HepG2 (cell line): ENCODE measurements at places on chromosomes 4 and X. TPM values are rescaled to one million over a fixed set of nuclear protein-coding genes. Genes with fewer than 3 reads are reported as not detected.
A peak's percentile ranks its signal among the peaks of the same experiment; 100 is the strongest.

GRCh38 chr4:62018537-62018936 is 818.4 kb downstream of the ADGRL3 start:
- no peak overlapping the region for H3K4me3 ChIP-seq
- H3K36me3 ChIP-seq, result no peaks in the 10 kb centered on the region
- no peaks in the 10 kb centered on the region for H3K4me1 ChIP-seq

GRCh38 chr4:69881173-69881773 is 21.3 kb upstream of the SULT1E1 start:
- H3K36me3 ChIP-seq, result no peaks in the 10 kb centered on the region
- H3K27ac ChIP-seq, result peak overlapping the region; percentile 17
- peak; percentile 66 for DNase-seq

GRCh38 chrX:30150196-30150895 is 65.0 kb upstream of the MAGEB2 start:
- H3K27me3 ChIP-seq, result no peaks in the 10 kb centered on the region
- H3K4me3 ChIP-seq, result no peak overlapping the region
- H3K4me1 ChIP-seq, result no peaks in the 10 kb centered on the region
- H3K36me3 ChIP-seq, result no peaks in the 10 kb centered on the region

DNA sequence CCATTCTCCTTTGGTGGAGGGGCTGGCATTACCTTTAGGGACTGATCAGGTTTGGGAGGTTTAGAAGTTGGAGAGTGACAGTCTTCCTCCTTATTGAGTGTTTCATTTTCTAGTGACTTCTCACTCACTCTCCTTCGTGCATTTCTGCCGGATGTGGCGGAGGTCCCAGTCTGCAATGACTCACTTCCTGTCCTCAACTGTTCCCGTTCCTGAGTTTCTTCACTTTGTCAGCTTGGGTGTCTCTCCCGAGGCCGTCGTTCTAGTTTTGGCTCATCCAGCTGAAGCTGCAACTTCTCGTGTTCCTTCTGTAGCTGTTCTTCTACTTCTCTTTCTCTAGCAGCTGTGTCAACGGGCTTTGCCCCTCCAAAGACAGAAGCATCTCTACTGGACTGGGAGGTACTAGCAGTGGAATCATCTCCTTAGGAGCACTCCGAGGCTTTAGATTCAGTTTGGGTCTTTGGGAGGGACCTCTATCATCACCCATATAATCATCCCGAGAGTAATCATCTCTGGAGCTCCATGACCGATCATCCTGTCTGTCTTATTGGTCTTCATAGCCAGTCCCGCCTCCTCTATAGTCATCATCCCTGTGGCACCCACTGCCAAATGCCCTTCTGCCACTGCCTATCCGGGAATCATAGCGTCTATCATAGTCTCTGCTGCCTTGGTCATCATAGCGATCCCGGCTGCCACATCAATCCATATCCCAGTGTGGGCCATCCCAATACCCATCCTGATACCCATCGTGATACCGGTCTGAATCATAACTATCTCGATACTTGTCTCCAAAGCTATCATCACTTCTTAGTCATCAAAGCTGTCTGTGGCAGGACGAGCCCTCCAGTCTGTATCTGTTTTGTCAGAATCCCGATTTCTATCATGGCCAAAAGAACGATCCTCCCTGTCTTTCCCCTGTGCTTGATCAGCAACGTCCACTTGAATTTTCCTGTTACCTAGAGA is 35.3 kb upstream of the VSIG4 start:
- H3K27me3 ChIP-seq, result no peaks in the 10 kb centered on the region
- H3K36me3 ChIP-seq, result no peaks in the 10 kb centered on the region

DNA sequence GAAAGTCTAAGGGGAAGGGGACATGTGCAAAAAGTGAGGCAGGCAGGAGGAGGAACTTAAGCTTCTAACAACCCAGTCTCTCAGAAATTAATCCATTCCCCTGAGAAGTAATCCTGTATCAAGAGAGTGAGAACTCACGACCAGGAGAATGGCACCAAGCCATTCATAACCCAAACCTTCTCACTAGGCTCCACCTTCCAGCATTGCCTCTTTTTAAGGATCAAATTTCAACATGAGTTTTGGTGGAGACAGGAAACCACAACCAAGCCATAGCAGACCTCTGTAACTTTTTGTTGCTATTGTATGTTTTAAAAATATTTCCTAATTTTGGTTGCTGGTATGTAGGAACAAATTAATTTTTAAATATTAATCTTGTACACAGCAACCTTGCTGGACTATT is 32.8 kb downstream of the PASD1 start:
- no peak overlapping the region for H3K27ac ChIP-seq
- no peaks in the 10 kb centered on the region for H3K4me1 ChIP-seq
- no peak for DNase-seq
- no peak overlapping the region for H3K4me3 ChIP-seq
- H3K27me3 ChIP-seq, result no peaks in the 10 kb centered on the region
- no peaks in the 10 kb centered on the region for H3K36me3 ChIP-seq

GRCh38 chrX:143854006-143854405 is 29.9 kb upstream of the UBE2NL start:
- H3K4me1 ChIP-seq, result no peaks in the 10 kb centered on the region
- no peak overlapping the region for H3K27ac ChIP-seq
- H3K4me3 ChIP-seq, result no peak overlapping the region
- no peaks in the 10 kb centered on the region for H3K36me3 ChIP-seq
- no peak for DNase-seq
- H3K27me3 ChIP-seq, result no peaks in the 10 kb centered on the region

DNA sequence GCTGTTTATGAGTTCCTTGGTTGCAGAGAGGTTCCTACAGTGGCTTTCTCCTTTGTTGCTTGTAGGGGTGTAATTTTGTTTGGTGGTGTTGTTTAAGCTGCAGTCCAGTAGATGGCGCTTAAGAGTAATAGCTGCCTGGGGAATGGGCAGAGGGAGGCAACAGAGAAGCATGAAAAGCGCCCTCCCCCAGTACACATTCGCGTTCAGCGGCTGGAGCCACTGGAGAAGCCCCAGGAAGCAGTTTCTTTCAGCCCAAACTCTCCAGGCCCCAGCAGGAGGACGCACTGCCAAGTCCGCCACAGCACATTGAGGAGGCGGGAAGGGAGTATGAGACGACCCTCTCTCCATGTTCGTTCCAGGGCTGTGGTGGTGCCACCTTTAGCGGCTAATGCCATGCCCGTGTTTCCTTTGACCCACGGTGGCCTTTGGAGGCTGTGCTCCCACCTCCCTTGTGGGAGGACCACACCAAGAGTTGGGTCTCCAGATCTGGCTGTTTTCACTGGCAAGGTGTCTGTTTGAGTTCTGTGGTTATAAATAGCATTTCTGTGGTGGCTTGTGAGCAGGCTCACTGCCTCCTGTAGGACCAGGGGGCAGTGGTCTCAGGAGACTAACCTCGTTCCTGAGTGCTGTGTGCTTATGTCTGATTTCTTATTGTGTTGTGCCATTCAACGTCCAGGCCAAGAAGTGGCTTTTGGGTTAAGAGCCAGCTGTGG is 252.3 kb downstream of the ARHGAP10 start:
- H3K4me1 ChIP-seq, result no peaks in the 10 kb centered on the region
- no peaks in the 10 kb centered on the region for H3K27me3 ChIP-seq
- H3K4me3 ChIP-seq, result no peak overlapping the region
- H3K36me3 ChIP-seq, result no peaks in the 10 kb centered on the region

DNA sequence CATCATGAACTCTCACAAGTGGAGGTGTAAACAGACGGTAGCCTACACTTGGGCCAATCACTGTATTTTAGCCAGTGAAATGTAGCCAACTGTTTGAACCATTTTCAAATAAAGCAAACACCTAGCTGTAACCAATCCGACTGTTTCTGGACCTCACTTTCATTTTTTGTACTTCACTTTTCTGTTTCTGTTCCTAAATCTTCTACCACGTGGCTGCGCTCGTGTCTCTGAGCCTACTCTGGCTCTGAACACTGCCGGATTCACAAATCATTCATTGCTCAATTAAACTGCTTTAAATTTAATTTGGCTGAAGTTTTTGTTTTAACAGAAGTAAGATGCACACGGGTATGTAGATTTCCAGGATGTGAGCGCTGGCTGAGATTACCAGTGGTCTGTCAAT is 319.1 kb downstream of the RAPGEF2 start:
- no peaks in the 10 kb centered on the region for H3K36me3 ChIP-seq
- H3K4me1 ChIP-seq, result peaks cover 71% of the 10 kb centered on the region
- no peak overlapping the region for H3K4me3 ChIP-seq

GRCh38 chrX:156001667-156002021 is 4.1 kb downstream of the IL9R start:
- DNase-seq, result no peak
- H3K27me3 ChIP-seq, result no peaks in the 10 kb centered on the region
- no peak overlapping the region for H3K27ac ChIP-seq

GRCh38 chrX:41322821-41323603 is 10.9 kb upstream of the DDX3X start:
- peaks cover 8% of the 10 kb centered on the region for H3K4me1 ChIP-seq
- H3K4me3 ChIP-seq, result no peak overlapping the region
- H3K27ac ChIP-seq, result no peak overlapping the region
- H3K27me3 ChIP-seq, result no peaks in the 10 kb centered on the region
- DNase-seq, result no peak

DNA sequence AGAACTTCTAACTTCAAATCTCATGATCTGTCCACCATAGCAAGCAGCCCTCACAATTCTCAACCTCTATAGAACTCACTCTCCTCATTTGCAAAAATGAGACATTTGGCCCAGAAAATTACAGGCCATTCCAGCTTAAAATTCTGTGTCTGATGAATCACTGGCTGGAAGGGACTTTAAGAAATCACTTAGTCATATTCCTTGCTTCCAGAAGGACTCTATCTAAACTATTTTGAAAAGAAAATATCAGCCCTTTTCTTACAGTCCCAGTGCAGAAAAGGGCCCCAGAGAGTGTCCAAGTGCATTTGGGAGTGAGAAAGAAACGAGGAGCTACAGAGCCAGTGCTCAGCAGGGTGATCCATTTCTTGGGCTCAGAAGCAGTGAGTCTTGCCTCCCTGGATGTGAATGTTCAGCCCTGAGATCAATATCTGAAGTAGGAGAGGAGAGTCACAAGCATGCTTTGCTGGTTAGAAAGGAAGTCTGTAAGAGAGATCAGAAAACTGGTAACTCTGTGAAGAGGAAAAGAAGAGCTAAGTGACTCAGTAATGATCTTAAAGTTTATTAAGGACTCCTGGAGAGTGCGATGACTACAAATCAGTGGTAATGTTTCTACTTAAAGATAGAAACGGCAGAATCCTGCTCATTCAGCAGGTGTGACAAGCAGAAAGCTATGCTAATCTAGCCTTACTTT is 139.8 kb downstream of the PALLD start:
- H3K27me3 ChIP-seq, result no peaks in the 10 kb centered on the region; the same call in 1 of the 2 replicates
- H3K4me1 ChIP-seq, result 0 out of 2 replicates have a peak, but pooled peaks cover 3% of the 10 kb centered on the region
- no peak overlapping the region for H3K4me3 ChIP-seq
- no peak overlapping the region for H3K27ac ChIP-seq
- no peaks in the 10 kb centered on the region for H3K36me3 ChIP-seq

- peaks cover 45% of the 10 kb centered on the region for H3K4me1 ChIP-seq
- H3K27ac ChIP-seq, result peak overlapping the region; percentile 66
- H3K27me3 ChIP-seq, result no peaks in the 10 kb centered on the region
Measured at GRCh38 chr4:7034262-7035081, 8.7 kb upstream of the TADA2B start.

DNA sequence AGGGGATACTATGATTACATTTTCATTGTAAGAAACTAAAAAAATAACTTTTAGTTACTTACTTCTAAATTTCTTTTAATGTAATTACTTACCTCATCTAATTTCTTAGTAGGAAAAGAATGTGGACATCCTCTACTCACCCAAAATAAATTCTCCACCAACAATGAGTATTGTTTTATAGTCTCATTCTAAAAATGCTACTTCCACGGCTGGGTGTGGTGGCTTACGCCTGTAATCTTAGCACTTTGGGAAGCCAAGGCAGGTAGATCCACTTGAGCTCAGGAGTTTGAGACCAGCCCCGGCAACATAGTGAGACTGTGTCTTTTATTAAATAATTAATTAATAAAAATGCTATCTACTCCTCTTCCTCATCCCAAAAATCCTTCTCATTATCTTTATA is 99.8 kb downstream of the PPA2 start:
- no peaks in the 10 kb centered on the region for H3K36me3 ChIP-seq
- no peaks in the 10 kb centered on the region for H3K27me3 ChIP-seq
- no peak overlapping the region for H3K4me3 ChIP-seq
- 0 out of 2 replicates have a peak, but pooled peaks cover 5% of the 10 kb centered on the region for H3K4me1 ChIP-seq

DNA sequence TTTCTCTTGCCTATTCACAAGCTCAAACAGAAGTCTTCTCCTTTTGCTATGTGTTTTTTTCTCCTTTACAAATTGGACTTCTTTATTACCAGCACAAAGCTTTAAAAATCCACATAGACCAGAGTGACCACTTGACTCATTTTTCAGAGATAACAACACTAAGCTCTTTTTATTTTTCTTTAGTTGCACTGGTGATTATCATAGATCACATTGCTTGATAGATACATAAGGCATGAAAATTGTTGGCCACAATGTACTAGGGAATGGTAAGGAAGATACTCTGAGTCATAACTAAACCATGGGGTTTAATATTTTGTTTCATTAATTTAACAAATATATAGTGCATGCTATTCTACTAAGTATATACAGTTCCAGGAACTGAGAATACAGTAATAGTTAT is 159.0 kb downstream of the GASK1B start:
- H3K27me3 ChIP-seq, result no peaks in the 10 kb centered on the region
- peaks cover 13% of the 10 kb centered on the region for H3K4me1 ChIP-seq
- no peaks in the 10 kb centered on the region for H3K36me3 ChIP-seq
- DNase-seq, result no peak

DNA sequence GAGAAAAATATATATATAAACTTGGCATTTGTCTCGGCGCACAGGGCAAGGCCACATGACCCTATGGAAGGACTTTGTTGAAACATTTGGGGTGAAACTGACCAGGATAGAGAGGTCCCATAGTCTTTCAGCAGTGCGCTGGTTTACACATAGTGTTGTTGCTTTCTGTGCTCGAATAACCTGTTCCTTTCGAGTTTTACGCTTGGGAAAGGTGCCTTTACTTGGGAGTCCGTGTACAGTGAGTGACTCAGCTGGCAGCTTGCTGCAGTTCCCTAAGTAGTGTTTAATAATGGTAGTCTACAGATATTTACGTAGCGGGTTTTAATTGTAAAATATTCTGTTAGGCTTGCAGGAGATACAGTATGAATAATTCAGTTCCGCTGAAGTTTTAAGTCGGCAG is 578 bp downstream of the APOOL start:
- H3K27ac ChIP-seq, result peak overlapping the region; percentile 80
- H3K4me1 ChIP-seq, result no peaks in the 10 kb centered on the region
- H3K27me3 ChIP-seq, result no peaks in the 10 kb centered on the region; the same call in 2 of the 3 replicates
- peak overlapping the region; percentile 84 for H3K4me3 ChIP-seq

GRCh38 chr4:171812665-171813525 is at the start of gene GALNTL6:
TSS of gene GALNTL6 (plus strand) at chr4:171813404.
- H3K27me3 ChIP-seq, result no peaks in the 10 kb centered on the region
- H3K4me3 ChIP-seq, result no peak within 1 kb of the TSS
- no peaks in the 10 kb centered on the region for H3K4me1 ChIP-seq
- H3K36me3 ChIP-seq, result no peaks in the 10 kb centered on the region

- H3K36me3 ChIP-seq, result peaks cover 5% of the 10 kb centered on the region
- no peak for DNase-seq
- no peaks in the 10 kb centered on the region for H3K4me1 ChIP-seq
- no peaks in the 10 kb centered on the region for H3K27me3 ChIP-seq
- no peak overlapping the region for H3K27ac ChIP-seq
Measured at GRCh38 chrX:30714138-30714537, 60.9 kb downstream of the GK start.

GRCh38 chr4:3753726-3754412 is 12.3 kb upstream of the ADRA2C start:
- H3K27me3 ChIP-seq, result peaks cover 92% of the 10 kb centered on the region
- H3K4me3 ChIP-seq, result no peak overlapping the region
- no peaks in the 10 kb centered on the region for H3K36me3 ChIP-seq
- DNase-seq, result no peak
- H3K4me1 ChIP-seq, result peaks cover 20% of the 10 kb centered on the region

Gene ABCB7
- total RNA-seq, result 27.7 and 29.9 TPM in 2 replicates

Gene SERPINA7
- 163 and 315 TPM in 2 replicates for total RNA-seq

Gene ODAM
- 115 and 157 TPM in 2 replicates for total RNA-seq

Gene GATA1
- 0.13 TPM in 1 of 2 replicates, not detected in the other for total RNA-seq

Gene CT45A6
- not detected in 2 replicates for total RNA-seq
